ENCODE measurements at places on chromosomes 7 and 10.

DNA sequence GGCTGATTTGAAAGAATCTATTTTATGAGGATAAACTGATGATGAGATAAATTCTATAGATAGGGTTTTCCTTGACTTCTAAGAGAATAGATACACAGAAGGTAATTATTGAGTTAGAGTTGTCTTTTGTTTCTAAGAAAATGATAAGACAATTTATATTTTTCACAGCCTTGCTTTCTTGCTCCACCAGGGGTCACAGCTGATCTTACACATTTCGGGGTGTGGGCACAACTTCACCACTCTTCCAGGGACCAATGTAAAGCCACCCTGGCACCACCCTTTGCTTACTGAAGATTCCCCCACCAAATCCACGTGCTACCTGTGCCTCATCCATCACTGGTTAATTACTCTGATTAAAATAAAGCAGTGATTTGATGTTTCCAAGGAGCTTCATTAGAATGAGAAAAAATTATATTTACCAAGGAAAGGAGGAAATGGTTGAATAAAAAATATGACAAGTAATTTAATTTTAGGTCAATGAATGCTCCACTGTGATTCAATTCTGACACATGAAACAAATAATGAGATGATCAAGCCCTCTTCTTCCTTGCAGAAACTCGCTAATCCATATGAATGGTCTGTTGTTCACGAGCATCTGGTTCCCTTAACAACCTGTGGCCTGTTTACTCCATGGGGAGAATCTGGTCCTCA lies 177.3 kb upstream of the TNS3 start:
- no peak for DNase-seq

GRCh38 chr10:17023386-17024298 lies 106.0 kb downstream of the CUBN start:
- peak; percentile 68 for DNase-seq

GRCh38 chr10:87976101-87976743 lies 112.8 kb downstream of the PTEN start:
- DNase-seq = no peak

GRCh38 chr7:56105508-56105907 lies 768 bp downstream of the CHCHD2 start:
- DNase-seq = peak; percentile 23

DNA sequence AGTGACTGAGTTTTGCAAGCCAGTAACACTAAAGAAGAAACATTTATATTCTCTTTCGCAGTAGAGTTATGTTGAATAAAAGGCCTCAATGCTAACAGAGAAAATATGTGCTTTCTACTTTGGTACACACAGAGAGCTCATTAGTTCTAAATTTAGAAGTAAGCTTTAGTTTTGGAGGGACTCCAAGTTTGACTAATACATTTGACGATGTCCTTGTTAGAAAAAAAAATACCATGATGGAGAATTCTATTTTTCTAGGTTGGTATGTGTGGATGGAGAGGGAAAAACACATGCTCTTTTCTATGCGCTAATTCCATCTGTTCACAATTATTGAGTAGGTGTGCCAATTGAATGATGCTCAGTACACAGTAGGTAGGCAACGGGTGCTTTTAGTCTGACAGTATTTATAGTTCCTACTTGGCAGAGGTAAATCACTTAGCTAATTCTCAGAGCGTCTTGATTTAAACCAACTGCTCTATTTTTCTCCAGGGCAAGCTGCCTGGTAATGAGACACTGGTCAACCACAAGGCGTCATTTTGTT lies 327.2 kb upstream of the AKR1E2 start:
- DNase-seq = no peak

Data from effector memory CD4-positive, alpha-beta T cell (primary cell).